D341Med (cell line): ENCODE measurements at places on chromosomes 5 and 9.

GRCh38 chr5:172501708-172502320 is 47.5 kb upstream of the SH3PXD2B start:
- peak; percentile 4 for DNase-seq

- no peak for DNase-seq
These were observed 1223.3 kb downstream of the MAT2B start for GRCh38 chr5:164728733-164729132.

DNA sequence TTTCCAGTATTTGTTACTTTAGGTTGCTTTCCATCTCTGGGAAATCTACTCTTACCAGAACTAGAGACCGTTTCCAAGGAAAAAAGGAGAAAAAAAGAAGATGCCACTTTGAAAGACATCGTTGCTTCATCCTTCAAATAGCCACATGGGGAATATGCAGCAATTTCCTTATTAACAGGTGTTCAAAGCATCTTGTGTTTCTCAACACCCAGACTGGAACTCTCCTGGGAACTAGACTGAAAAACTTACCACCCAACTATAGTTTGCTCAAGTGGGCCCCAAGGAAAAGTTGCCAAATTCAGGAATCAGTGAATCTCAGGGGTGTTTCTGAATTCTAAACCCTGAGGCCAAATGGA is 80.0 kb upstream of the JAK2 start:
- DNase-seq, result no peak

GRCh38 chr5:41071975-41072374 is 833 bp upstream of the MROH2B start:
- no peak for DNase-seq

DNA sequence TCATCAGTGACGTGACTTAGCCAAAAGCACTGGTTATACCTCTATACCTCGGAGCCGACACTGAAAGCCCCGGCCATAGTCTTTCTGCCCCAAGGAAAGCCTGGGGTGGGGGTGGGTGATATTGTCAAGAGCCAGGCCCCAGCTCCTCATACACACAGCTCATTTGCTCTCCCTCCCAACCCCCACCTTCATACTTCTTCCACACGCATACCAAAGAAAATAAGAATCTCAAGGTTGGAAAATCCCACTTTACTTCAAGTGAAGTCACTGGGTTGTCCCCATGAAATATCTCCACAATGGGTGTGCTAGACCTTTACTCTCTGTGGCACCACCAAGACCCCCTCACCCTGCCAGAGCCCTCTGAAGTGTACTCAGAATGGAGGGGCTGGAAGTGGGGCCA is 27.1 kb upstream of the MGAT1 start:
- no peak for DNase-seq

DNA sequence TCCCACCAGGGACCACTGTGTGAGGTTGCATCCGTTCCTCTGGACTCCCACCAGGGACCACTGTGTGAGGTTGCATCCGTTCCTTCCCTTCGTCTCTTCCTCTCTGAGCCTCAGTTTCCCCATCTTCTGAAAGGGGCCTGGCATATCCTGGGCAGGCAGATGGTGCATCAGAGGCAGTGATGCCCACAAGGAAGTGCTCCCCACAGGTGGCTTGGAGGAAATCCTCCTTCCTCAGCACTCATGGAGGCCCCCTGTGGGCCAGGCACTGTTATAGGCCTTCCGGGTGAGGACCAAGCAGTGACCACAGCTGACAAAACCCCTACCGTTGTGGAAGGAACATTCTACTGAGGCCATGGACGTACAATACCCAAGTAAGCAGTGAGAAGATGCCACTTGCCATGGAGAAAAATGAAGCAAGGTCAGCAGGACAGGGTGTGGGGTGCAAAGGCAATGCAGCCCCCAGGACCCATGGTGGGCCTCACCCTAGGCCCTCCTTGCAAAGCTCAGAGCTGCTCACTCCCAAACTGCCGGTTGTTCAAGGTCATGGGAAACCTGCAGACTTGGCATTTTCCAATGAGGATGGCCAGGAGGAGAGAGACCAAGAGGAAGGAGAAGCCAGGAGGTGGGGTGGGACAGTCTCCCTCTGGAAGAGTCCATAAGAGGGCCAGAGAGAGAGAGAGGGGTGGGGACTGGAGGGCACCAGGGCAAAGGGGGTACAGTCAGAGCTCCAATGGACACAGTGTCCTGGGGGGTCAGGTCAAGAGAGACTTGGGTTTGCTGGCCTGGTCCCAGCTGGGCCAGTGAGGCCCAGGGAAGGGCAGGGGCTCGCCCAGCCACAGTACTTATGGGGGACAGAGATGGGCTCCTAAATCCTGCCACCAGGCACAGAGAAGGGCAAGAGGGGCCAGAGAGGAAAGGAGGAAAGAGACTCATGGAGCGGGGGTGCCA is 51.1 kb downstream of the C9orf50 start:
- no peak for DNase-seq

- no peak for DNase-seq
These were observed 552.4 kb upstream of the MEF2C start for GRCh38 chr5:89435347-89435746.

DNA sequence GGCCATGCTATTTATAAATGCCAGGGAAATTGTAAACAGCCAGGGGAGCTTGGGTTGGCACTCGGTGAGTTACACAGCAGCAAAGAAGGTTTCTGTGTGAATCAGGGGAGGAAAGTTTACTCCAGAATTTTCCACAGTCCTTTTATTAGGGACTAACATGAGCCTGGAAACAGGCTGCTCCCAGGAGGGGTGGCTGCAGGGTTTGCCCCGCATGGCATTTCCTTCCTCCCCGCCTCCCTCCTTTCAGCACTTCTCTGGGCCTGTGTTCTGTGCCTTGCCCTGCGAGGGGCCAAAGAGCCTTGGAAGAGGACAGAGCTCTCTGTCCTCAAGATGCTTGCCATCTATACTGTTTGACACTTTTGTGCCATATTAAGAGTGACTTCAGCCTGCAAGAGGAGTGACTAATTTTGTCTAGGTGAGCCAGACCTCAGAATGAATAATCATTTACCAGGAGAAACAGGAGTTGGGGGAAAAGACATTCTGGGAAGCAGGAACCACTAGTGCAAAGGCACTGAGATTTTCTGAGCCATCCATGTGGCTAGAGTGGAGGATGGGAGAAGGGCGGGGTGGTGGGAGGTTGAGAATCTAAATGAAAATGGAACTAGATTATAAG is 1.8 kb downstream of the GSN start:
- no peak for DNase-seq

DNA sequence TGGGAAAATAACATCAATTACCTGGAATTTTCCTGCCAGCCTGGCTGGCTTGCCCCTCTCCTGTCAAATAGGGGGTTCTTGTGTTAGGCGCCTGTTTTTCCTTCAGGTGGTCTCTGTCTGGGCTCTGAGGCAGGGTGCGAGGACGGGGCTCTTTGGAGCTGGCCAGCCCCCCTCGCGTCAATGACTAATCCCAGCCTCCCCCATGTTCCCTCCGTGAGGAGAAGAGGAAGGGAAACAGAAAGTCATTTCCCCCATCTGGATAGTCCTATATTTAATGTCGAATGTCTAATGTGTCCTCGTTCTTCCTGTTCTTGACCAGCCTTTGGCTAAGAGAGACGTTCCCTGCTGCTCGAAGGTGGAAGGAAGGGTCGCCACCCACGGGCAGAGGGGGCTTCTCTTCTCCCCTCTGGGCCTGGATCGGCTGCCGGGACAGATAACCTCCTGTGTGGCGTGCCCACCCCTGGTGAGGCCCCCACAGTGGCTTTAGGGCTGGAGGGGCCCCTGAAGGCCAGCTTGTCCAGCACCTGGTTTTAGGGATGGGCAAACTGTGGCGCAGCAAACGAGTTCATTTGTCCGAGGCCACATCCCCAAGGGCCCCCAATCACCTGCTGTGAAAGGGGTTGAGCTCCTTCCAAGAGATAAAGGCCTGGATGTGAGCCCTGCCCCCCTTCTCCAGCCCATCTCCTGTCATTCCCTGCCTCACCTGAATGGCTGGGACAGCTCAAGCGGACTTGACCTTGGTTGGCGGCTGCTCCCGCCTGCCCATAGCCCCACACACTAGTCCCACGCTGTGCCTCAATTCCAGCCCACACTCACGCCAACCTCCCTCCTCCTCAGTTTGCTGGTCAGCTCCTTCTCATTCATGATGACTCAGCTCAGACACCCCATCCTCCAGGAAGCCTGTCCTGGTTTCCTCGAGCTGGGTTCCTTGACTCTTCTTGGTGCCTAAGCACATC is 35.9 kb upstream of the UNC5A start:
- DNase-seq, result no peak

GRCh38 chr5:171797543-171797942 is 11.9 kb downstream of the SMIM23 start:
- no peak for DNase-seq

- no peak for DNase-seq
These were observed 228.1 kb upstream of the MEF2C start for GRCh38 chr5:89110916-89111646.

DNA sequence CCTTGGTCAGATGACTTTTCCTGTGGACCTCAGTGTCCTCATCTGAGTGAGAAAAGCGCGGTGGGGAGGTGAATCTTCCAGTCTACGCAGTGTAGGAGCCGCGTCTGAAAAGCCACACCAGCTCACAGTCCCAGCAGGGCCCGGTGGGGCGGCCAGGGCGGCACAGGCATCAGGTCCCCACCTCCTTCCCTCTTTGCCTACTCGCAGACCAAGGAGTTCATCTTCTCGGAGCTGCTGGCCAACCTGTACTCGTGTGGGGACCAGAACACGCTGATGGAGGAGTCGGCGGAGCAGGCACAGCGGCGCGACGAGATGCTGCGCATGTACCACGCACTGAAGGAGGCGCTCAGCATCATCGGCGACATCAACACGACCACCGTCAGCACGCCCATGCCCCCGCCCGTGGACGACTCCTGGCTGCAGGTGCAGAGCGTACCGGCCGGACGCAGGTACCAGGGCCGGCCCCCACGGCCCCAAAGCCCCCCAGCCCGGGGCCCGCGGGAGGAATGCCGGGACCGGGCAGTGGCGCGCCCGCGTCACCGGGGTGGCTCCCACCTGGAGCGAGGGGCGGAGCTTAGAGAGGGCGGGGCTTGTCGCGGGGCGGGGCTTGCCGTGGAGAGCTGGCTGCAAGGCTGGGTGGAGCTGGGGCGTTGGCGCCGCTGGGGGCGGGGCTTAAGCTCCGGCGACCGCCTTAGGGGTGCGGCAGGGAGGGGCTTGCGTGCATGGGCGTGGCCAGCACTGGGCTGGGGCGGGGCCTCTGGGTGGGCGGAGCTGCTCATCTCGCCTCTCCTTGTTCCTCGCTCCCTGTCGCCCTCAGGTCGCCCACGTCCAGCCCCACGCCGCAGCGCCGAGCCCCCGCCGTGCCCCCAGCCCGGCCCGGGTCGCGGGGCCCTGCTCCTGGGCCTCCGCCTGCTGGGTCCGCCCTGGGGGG is 25.6 kb downstream of the GOLGA2 start:
- peak; percentile 72 for DNase-seq

DNA sequence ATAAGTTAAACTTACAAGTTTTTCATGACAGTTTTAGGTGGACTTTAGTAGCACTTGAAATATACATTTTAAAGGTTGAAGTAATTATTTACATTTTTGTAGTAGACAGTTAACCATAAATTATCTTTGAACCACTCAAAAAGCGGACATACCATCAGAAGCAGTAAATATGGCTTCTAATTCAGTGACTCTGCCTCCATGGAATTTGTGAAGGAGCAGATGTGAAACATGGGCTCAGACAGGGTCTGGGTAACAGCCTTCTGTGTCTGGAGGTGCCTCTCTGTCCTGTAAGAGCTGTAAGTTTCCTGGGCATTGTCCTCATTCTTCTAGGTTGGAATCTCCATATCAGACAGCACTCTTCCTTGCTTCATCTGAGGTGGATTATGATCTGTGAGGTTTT is 12.4 kb downstream of the RLN2 start:
- DNase-seq, result no peak

- DNase-seq, result peak; percentile 25
These were observed 2071.2 kb upstream of the CDH6 start for GRCh38 chr5:29122306-29122705.

GRCh38 chr9:70924380-70924779 is 197.0 kb downstream of the TRPM3 start:
- no peak for DNase-seq

DNA sequence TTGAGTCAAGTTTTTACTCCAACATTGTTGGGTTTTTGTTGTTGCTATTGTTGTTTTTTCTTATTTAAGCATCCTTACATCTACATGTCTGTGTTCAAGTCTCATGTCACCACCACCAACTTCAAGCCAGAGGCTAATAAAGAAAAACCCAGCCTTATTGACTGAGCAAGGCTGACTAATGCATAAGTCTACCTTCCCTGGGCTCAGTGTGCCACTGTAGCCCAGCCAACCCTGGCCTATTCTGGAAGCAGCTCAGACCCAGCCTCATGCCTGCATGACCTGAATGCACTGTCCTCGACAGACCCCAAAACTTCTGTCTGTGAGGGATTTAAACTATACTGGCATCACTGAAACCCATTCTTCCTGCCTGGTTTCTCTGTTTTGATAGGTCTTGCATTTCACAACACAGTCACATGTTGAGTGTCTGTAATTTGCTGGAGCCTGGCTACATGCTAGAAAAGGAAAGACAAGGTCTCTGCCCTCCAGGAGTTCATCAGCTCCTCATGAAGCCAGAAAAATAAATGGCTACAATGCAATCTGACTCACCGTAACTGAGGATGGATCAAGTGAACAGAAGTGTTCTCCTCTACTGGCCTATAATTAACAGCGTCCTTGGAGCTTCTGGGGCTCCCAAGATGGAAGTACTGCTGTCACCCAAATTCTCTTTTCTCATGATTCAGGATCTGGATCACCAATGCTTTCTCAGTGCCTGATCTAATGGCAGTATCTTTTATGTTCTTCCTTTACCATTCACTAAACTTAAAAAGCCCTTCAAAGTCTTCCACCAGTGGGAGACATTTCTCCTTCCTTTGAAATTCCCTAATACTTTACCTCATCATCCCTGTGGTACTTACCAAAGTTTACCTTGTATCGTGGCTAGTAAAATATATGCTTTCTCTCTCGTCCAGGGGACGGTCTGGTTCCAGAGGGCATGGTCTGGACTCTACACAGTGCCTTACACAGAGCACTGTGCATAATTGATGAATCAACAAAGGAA is 103.9 kb upstream of the IFNE start:
- DNase-seq, result no peak

DNA sequence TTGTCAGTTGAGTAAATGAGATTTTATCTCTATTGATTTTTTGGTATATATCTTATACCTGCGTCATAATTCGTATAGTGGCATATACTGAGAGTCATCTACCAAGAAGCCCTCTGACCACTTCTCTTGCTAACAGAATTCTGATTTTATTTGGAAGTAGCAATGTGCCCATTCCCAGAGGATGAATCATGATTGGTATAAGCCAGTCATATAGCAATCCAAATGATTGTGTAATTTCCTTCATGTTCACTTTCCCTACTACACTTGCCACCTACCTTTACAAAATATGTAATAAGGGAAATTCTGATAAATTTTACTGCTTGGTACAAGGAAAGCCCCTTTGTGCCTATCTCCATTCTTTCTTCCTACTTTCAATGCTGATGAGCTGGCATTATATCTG is 16.1 kb upstream of the ZNF462 start:
- no peak for DNase-seq
